ENCODE measurements at places on chromosomes 7 and 10.

DNA sequence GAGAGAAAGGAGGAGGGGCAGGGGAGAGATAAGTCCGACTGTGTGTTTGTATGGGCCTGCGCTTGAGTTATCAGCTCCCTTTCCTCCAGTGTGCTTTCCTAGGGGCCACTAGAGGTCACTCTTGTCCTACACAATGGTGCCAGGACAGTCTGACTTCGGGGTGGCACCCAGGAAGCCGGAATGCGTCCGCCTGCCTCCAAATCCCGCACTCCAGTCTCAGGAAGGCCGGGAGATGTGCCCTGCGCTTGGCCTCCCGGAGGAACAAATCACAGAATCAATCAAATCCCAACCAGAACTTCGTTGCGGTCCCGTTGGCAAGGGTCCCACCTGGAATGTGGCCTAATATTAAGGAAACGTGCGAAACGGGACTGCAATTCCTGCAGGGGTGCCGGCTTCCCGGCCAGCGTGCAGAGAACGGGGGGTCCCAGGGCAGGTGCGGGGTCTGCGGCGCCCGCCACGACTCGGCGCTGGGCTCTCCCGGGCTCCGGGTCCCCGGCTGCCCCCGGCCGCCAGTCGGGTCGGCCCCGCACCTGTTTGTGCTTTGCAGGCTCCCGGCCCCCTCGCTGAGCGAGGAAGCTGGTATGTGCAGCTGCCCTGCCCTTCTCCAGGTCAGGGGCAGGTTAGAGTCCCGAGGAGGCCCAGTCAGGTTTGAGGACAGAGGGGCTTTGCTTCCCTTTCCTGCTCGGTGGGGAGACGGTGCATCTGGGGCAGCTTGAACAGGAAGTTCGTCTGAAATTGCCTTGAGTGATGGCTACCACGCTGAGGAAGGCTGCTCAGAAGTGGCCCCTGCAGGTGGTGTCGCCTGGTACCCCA, 21.0 kb upstream of the HPS1 start:
- peak; percentile 70 for DNase-seq

GRCh38 chr7:45027774-45028114, 27.7 kb downstream of the CCM2 start:
- no peak for DNase-seq

- no peak for DNase-seq
Measured at GRCh38 chr10:110273474-110273873, 31.2 kb downstream of the SMNDC1 start.

- no peak for DNase-seq
Measured at GRCh38 chr10:119538632-119539358, 3.7 kb downstream of the RGS10 start.

- DNase-seq = no peak
Measured at GRCh38 chr10:117160567-117160966, 22.5 kb upstream of the VAX1 start.

DNA sequence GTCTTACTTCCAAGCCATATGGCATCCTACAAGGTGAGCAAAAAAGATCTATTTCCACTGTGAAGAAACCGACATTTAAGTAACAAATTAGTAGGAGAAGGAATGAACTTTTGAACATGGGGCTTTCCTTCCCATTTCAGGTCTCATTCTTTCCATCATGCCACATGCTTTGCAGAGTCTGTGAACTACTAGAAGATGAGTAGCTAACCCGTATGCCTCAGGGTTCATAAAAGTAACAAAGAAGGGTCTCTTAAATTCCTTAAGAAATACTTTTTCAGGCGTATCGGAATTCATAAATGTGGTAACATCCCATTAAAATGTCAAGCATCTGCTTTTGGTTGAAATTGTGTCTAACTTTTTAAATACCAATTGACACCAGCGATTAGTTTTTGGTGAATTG, 81.3 kb upstream of the TNS3 start:
- no peak for DNase-seq

DNA sequence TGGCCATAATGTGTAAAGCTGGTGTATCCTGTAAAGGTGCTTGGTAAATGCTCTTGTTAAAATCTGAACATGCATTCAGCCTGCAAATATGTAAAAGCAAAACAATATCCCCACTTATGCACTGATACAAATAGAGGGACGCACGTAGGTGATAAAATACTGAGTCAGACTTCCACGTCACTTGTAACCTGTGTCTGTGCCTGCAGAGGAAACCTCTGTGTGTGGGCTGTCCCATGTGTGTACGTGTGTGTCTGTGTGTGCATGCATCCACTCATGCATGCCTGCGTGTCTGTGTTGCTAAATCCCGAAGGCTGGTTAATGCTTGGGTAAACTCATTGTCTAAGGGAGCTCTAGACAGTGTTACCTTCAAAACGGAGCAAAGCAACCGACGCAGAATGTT, 68.9 kb downstream of the KLF6 start:
- no peak for DNase-seq

- DNase-seq = no peak
Measured at GRCh38 chr10:43842496-43842895, 193.8 kb upstream of the ZNF32 start.
